ENCODE measurements at places on chromosomes 13 and 19.
A peak's percentile ranks its signal among the peaks of the same experiment; 100 is the strongest.

GRCh38 chr13:33069365-33069764 is 53.1 kb downstream of the KL start:
- DNase-seq = no peak

GRCh38 chr19:13606156-13606555 is 99.9 kb upstream of the CACNA1A start:
- no peak for DNase-seq

GRCh38 chr19:9149997-9150396 is 9.8 kb downstream of the ZNF317 start:
- no peak for DNase-seq

DNA sequence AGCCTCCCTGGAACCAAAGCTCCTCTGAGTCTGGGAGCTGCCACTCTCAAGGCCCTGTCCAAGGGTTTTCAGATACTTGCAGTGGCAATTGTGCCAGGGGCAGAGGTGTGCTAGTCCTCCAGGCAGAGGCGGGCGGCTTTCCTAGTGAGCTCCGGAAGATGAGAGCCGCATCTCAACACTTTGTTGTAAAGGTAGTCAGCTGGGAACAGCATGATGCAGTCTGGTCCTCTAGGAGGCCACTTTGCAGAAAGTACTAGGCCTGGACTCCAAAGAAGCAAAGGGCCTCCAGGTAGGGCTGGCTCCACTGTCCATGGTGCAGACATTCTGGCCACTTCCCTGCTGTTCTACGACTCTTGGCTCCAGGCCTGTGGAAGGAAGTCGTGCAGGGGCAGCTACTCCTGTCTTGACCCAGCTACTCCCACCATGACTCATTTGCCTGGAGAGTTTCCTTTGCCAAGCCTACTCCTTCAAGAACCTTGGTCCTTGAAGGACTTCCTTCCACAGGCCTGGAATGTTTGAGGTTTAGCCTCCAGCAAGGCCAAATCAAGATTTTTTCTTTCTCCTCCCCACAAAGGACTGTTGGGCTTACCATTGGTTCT is 9.9 kb upstream of the ZNF536 start:
- no peak for DNase-seq

GRCh38 chr13:107585469-107586180 is 629.7 kb downstream of the LIG4 start:
- DNase-seq = no peak

GRCh38 chr19:3094601-3095440 is 659 bp downstream of the GNA11 start:
- DNase-seq = no peak

- no peak for DNase-seq
Measured at GRCh38 chr13:33367926-33368325, 82.4 kb upstream of the STARD13 start.

DNA sequence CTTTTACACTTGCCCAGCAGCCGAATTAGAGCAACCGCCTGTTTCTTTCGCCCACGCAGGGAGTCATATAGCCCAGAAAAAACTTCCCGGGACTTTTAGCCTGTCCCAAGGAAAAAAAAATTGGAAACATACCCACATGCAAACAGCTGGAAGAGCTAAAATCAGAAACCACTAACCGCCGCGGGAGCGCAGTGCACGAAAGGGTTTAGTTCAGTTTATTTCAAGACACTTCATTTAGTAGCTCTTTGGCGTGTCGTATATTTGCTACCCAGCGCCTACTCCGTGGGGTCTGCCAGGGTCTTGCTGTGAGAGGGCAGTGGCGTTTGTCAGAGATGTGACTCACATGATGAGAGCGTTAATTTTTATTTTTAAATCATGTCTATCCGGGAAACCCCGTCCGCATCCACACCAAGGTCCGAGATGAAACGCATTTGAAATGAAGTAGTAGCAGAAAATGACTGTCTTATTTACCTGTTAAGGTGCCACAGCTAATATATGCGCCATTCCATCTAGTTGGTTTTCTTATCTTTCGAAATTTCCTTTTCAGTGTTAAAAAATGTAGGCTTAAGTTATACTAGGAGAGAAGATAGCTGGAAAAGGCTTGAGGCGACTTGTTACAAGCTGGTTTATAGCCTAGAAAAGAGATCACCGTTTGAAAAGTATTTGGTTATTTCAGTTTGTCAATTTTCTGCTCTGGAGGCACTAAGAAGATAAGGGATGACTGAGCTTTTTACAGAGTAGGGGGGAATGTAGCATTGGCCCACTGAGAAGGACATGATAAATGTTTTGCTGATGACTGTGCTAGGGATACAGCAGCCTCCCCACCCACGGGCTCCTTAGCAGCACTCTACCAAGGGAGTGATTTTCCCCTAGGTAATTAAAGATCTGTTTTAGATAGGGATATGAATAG is 1.7 kb downstream of the KLF5 start:
- no peak for DNase-seq

GRCh38 chr19:55624109-55625003 is at the start of gene ZNF784:
TSS of gene ZNF784 (minus strand) at chr19:55624566. CDS start at chr19:55624561, 5 bp downstream.
- peak; percentile 94 for DNase-seq

DNA sequence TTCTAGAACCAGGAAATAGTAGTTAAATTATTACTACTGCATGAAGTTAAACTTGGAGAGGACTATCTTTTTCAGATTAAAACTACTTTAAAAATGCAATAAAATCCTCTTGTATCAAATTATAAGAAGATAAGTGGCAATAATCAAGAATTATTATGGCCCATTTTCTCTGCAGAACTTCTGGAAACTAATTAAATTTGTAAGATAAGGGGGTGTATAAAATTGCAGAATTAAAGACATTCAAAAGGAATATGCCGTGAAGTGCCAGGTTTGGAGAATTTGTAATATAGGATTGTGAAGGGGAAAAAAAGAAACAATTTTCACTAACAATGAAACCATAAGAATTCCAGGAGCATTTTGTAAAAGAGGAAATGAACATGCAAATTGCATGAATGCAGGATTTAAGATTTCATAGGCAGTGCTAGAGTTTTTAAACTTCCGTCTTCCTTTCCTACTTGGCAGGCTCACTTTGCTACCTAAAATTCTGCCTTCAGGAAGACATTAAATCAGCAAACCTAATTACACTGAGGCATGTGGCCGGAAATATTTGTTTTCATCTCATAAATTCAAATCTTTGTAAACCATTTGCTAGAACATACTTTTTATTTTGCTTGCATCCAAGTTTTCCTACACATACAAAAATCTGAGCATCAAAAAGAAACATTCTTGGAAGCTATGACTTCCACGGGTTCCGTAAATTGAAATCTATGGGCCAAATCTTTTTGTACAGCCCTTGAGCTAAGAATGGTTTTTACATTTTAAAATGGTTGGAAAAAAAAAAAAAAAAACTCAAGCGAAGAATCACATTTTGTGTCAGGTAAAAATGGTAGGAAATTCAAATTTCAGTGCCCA is 166.9 kb downstream of the DCLK1 start:
- DNase-seq = no peak

- DNase-seq = no peak
Measured at GRCh38 chr19:41449865-41450178, 6.9 kb downstream of the ERICH4 start.

GRCh38 chr19:35000647-35001501 is 751 bp downstream of the GRAMD1A start:
- peak; percentile 25 for DNase-seq

GRCh38 chr13:38369058-38369457 is 19.4 kb downstream of the UFM1 start:
- DNase-seq = no peak

- DNase-seq = no peak
Measured at GRCh38 chr19:57818378-57818777, 3.7 kb upstream of the ZNF552 start.

DNA sequence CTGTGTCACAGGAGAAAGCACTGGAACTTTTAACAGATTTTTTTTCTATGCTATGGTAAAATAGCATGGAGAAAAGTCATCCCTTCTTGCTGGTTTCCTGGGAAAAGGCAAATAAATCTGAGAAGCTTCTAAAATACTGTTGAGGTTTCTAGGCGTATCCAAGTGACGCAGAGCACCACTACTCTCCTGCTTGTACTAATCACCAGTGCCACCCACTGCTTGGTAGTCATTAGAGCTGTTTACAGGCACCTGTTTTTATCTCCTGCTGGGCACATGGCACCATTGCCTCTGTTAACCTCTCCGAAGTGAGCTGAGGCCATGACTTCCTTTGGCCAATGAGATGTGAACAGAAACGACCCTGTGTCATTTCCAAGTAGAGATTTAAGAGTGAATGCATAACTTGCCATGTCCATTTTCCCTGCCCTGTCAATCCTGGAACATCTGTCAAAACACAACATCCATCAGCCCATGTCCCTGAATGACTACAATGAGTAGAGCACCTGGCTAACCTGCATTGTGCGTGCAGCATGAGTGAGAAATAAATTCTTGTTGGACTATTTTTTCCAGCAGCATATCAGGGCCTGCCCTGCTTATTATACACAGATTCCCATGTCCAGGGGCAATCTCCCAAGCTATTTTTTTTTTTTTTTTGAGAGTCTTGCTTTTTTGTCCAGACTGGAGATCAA is 17.3 kb upstream of the OXGR1 start:
- DNase-seq = no peak
